A673 (cell line): ENCODE measurements at places on chromosomes 12 and 14. TPM values are rescaled to one million over a fixed set of nuclear protein-coding genes. Genes with fewer than 3 reads are reported as not detected.

The IAPP gene
- total RNA-seq: not detected in 2 replicates

- no peak overlapping the region for H3K4me3 ChIP-seq
- no peaks in the 10 kb centered on the region for H3K36me3 ChIP-seq
- no peak for DNase-seq
- no peak overlapping the region for H3K27ac ChIP-seq
- no peaks in the 10 kb centered on the region for H3K27me3 ChIP-seq
Measured at GRCh38 chr14:55131370-55132137, 2.5 kb downstream of the LGALS3 start.

- no peaks in the 10 kb centered on the region for H3K36me3 ChIP-seq
- no peak overlapping the region for H3K27ac ChIP-seq
- H3K27me3 ChIP-seq: no peaks in the 10 kb centered on the region
- H3K4me3 ChIP-seq: no peak overlapping the region
Measured at GRCh38 chr14:100142073-100143040, 17.1 kb downstream of the DEGS2 start.

- no peaks in the 10 kb centered on the region for H3K4me1 ChIP-seq
- peak; percentile 57 for DNase-seq
- H3K4me3 ChIP-seq: no peak overlapping the region
- no peaks in the 10 kb centered on the region for H3K36me3 ChIP-seq
- no peak overlapping the region for H3K27ac ChIP-seq
- no peaks in the 10 kb centered on the region for H3K27me3 ChIP-seq
Measured at GRCh38 chr12:79555028-79555925, 135.5 kb downstream of the PAWR start.
